ENCODE measurements at places on chromosomes 2 and 18.

DNA sequence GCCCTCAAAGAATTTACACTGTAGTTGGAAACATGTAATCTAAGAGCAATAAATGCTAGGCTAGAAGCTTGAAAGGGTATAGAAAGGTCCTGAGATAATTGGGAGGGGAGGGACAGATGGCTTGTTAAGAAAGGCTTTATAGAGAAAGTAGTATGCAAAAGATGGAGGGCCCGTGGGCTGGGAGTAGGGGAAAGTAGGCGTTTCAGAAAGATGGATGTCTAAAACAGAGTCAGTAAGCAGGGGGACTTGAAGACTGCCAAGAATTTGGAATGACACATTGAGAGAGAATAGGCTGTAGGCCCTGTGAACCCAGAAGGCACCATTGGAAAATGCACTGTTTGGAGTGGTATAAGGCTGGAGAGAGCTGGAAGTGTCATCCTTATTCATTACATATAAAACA is 822 bp downstream of the PSMG2 start:
- DNase-seq, result peak; percentile 60

DNA sequence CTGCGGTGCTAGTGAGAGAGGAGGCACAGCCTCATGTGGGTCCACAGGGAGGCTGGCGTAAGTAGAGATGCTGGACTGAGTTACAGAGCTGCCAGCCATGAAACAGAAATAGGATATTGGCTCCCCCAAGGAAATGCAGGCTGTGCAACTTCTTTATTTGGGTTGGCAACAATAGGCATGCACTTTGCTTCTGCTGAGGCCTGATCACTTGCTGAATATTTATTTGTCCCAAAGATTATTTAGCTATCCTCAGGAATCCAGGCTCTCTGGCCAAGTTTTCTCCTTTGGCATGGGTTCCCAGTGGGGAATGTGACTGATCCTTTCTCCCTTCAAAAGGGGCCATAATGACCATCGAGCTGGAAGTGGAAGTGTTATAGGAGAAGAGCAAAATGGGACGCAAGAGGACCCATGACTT is 60.0 kb downstream of the MAPK4 start:
- DNase-seq, result no peak

DNA sequence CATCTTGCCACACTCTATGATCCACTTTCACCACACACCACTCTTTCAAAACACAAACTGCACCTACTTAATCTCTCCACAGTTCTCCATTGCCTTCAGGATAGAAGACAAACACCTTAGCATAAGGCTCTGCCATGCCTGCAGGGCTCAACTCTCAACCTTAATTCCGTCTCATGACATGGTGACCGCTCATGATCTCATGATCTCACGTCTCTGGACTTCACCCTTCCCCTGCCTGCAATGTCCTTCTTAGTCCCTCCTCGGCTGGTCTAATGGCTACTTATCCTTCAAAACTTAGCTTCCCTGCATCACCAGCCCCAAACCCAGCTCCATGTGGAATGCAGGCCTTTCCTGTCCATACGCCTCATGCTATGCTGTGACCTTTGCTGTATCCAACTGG is 85.3 kb downstream of the ACVR1 start:
- DNase-seq, result no peak

DNA sequence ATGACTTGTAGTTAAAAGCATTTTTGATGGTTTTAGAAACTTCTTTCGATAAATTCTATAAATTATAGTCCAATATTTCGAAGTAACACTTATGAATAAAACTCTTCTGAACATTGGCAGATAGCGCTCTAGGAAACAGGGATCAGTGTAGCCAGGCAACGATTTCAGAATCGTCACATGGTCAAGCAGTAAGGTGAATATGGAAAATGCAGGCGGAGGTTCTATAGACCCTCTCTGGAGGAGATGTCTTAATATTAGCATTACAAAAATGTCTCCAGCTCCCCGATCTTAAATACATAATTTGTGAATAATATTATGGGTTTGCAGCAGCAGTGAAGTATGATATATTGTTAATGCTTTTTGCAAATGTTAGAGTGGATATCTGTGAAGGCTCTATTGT is 310.3 kb downstream of the SS18 start:
- DNase-seq, result no peak

DNA sequence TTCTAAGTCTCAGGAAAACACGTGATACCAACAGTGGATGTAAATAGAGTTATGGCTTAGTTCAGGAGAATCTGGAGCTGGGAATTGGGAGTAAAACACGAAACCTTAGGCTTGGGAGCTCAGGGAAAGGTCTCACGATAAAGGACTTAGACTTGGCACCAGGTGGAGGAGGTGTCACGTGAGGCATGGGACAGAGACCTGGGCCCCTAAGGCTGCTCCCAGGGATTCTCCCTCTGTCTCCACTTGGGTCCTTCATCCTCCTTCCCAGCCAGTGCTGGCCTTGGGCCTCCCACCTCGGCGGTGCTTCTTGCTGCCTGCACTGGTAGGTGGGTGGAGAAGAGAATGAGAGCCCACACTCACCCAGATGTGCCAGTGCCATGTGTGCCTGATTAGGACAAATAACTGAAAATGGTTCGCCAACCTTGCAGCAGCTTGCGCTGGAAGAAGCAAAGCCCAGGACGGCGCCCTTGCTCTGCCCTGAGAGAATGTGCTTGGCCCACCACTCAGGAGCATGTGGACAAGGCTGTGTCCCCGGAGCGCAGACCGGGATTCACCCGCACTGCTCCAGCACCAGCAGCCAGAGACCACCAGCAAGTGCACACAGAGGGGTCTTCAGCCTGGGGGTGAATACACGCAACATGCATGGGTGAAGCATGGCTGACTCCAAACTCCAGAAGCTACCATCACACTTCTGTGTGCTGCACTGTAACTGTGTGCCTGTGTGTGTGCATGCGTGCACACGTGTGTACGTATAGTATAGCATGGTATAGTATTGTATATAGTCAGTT is 48.1 kb downstream of the PSMG2 start:
- no peak for DNase-seq

- DNase-seq, result no peak
Observed at GRCh38 chr2:184927040-184927439, 328.7 kb downstream of the ZNF804A start.

DNA sequence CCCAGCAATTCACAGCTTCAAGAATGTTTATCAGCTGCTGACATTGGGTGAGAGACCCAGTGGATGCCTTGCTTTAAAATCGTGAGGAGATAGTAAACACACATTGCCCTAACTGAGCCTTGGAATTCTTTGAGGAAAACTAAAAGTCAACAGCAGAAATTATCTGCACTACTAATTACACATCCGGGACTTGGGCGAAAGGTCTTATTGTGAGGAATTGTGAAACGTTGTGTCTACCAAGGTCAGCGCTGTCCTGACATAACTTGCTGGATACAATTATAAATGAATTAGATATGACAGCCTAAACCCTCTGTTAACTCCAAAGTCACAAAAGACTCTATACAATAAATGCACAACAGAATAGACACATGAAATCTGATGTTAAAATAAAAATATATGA is 121.4 kb downstream of the ST6GAL2 start:
- no peak for DNase-seq

DNA sequence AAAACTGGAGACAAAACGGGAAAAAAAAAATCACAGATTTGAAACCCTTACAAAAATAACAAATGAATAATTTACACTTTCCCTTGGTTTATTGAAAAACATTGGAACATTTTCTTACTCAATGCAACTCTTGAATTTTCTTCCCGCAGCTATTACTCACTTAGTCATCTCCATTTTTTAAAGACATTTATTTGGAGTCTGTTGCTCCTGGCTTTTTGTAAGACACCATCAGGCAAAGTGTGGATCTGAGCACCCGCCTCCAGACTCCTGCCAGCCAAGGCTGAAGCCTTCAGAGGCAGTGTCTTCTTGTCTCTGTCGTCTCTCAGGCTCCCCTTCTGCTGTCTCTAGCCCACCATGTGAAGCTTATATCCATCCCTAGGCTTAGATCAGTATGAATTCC is 46.2 kb downstream of the TRIB2 start:
- no peak for DNase-seq

DNA sequence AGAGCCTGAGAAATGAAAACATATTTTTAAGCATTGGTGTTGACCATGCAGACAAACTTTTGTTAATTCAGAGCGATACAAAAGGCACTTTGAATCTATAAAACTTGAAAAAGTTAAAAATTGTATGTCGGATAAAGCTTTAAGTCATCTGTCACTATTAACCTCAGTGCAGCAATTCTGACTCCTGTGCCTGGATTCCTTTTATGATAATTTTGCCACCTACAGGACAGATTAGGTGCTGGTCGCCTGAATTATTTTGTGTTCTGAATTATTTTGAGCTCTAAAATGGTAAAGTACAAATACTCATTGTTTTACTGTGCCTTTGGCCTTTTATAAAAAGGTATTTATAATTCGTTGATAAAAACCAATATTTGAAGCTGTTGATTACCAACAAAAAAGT is 19.4 kb upstream of the RNF138 start:
- DNase-seq, result peak; percentile 28

DNA sequence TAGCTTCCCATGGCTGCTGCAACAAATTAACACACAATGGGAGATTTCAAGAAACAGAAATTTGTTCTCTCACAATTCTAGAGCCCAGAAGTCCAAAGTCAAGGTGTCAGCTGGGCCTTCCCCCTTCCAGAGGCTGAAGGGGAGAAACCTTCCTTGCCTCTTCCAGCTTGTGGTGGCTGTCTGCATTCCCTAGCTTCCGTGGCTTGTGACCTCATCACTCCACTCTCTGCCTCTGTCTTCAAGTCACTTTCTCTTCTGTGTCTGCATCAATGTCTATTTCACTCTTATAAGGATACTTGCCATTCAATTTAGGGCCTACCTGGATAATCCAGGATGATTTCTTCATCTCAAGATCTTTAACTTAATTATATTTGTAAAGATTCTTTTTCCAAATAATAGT is 16.8 kb upstream of the SRBD1 start:
- DNase-seq, result no peak

DNA sequence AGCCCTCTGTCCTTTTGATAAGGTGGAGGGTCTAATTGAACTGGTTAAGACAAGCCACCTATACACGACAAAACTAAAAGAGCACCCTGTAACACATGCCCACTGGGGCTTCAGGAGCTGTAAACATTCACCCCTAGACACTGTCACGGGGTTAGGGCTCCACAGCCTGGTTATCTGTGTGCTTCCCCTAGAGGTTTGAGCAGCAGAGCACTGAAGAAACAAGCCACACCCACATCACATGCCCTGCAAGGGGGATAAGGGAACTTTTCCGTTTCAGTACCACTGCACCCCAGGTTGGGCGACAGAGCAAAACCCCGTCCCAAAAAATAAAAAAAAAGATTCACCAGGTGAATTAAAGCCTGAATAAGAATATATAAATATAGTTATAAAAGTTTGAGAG is 913.7 kb upstream of the ACVR2A start:
- no peak for DNase-seq

DNA sequence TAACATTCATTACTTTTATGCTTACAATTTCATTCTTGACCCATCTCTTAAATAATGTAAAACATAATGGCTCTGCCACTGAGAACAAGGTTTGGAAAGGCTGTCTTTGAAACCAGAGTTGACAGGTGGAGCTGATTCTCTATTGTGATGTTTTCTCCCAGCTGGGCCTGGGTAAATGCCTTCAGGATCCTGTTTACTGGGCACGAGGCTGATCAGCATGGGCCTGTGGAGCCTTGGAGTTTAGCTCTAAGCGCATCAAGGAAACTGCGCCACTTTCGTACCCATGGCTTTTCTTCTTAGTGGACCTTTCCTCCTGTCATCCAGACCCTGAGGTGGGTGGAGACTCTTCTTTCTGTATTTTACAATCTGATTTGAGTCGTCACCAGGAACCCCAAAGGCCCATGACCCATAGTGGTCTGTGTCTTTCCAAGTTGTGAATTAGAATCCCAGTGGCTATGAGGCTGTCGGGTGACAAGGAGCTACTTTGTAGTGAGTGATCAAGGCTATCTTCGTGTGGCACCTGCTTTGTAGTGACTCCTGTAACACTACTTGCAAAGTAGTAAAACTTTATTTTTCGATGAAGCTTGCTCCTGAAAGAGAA is 123.1 kb downstream of the LPIN1 start:
- no peak for DNase-seq

DNA sequence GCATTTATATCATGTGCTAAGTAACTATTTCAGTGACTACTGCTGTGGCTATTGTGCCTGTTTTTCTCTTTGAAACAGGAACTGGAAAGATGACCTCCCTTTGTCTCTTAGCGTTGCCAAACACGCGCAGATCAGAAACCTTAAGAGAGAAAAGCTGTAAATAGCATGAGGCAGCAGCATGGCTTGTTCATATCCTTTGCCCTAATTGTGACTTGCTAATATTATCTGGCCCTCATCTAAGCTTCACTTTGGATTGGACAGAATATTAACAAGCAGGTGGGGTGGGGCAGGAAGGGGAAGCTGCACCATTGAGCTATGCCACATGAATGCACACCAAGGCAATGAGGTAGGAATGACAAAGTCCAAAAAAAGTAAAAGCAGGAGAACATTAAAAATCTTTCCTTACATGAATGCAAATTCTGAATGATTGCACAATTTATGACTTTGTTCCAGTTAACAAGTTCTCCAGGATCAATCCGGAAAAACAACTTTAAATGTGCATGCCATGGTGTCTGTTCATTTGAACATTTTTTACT is 128.4 kb downstream of the IRS1 start:
- no peak for DNase-seq

DNA sequence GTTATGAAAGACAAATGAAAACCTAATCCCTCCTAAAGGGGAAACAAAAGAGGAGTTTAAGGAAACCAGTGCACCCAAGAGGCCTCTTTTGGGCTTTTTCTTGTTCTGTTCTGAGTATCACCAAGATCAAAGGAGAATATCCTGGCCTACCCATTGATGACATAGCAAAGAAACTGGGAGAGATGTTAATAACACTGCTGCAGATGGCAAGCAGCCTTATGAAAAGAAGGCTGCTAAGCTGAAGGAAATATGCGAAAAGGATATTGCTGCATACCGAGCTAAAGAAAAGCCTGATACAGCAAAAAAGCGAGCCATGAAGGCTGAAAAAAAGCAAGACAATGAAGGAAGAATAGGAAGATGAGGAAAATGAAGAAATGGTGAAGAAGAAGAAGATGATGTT is 23.6 kb upstream of the STAT4 start:
- DNase-seq, result no peak

GRCh38 chr18:8386669-8387380 is 222.4 kb upstream of the RAB12 start:
- no peak for DNase-seq

GRCh38 chr18:35174093-35174731 is 66.6 kb upstream of the ZNF397 start:
- DNase-seq, result peak; percentile 94

- DNase-seq, result no peak
Observed at GRCh38 chr2:45852450-45853150, 201.1 kb downstream of the PRKCE start.

DNA sequence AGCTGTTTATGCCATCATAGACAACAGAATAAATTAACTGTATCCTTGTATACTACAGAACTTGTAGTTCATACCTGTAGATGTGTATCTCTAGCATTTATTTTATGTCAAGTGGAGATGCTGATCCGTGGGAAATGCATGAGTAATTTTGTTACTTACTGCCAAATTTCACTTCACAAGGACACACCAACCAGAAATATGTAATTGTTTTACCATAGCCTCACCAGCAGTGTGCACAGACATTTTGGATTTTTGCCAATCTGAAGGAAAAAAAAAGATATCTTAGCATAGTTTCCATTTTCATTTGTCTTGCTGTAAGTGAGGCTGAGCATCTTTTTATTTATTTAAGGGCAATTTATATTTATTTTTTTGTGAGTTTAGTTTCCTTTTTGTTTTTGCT is 265.1 kb upstream of the OSR1 start:
- no peak for DNase-seq
